GM06990 (cell line): ENCODE measurements at places on chromosomes 16 and 17.

- DNase-seq, result no peak
Measured at GRCh38 chr17:75684924-75685323, 17.8 kb downstream of the SAP30BP start.

DNA sequence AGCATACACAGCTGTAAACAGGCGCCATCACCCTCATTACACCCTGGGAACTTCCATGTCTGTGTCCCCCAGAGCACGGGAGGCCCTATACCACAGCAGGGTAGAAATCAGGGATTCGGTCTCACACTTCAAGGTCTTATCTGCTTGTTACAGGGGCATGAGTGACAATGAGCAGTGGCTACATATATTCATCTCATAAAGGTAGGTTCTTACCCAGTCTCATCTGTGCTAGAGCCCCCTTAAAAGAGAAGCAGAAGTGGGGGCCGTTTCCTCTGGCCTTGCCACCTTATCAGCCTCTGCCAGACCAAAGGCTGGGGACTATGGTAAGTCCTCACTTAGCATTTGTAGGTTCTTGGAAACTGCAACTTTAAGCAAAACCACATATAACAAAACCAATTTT is 46.5 kb downstream of the IRX5 start:
- DNase-seq, result no peak

DNA sequence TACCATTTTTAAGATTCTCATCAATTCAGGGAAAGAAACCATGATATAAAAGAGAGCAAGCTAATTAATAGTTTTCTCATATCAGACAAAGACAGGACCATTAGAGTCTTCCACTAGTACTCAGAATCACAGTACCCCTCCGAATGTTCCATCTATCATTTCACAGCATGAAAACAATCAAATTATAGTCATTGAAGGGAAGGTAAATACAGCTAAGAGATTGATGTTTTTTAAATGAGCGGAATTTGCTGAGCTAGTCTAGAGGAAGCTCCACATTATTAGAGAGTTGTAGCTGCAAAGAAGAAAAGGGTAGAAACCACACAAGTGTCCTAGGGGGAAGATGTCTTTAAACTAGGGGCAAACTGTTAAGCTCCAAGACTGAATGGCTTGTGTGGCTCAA is 808.9 kb downstream of the CDH11 start:
- DNase-seq, result no peak

DNA sequence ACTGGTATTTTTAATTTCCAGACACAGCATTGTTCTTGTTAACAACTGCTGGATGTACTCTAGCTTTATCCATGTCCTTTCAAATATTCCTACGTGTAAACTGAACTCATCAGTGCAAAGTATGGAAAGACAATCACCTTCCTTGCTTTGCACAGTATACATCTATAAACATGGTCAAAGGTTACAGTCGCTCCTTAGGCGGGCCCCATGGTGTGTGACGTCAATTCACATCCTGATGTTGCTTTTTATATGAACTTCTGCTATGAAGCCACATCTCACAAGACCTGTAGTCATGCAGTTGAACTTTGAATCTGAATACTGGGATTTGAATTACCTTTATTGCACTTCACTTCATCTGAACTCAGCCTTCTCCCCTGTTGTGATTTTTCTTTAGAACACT is 447.6 kb upstream of the PSMD7 start:
- DNase-seq, result no peak

DNA sequence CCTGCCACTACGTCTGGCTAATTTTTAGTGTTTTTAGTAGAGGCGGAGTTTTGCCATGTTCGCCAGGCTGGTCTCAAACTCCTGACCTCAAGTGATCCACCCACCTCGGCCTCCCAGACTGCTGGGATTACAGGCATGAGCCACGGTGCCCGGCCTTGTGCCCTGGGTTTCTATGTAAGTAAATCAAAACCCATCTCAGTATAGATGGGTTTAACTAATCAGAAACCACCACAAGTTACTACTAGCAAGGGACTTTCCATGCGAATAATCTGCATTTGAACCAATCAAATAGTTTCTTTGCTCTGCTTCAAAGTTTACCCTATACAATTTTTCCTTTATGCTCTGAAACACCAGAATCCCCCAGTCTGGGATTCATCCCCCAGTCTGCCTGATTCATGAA is 16.5 kb upstream of the EIF1 start:
- DNase-seq, result no peak

GRCh38 chr17:14325618-14326167 is 24.8 kb downstream of the HS3ST3B1 start:
- no peak for DNase-seq
